ENCODE measurements at places on chromosomes 16 and 17. TPM values are rescaled to one million over a fixed set of nuclear protein-coding genes. Genes with fewer than 3 reads are reported as not detected.

The DEXI gene
- 36.2 TPM for total RNA-seq

The NPIPA1 gene
- 93.5 TPM for total RNA-seq

The ABI3 gene
- total RNA-seq: 4.4 TPM

The TSPOAP1 gene
- total RNA-seq: 4.4 TPM

DNA sequence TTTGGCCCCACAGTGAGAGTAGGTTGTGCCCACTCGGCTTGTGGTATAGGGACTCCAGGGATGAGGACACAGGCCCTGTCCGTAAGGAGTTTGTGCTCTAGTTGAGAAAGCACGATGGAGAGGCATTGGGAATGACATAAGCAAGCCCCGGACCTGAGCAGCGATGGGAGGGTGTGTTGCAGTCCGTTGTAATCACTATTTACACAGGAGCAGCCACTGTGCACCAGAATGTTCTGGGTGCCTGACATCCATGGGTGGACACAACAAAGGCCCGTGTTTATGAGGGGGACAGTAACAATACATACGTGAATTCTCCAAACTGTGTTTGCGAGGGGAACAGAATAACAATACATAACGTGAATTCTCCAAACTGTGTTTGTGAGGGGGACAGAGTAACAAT is 86.8 kb downstream of the NPIPB11 start:
- H3K27ac ChIP-seq: no peak overlapping the region
- H3K36me3 ChIP-seq: no peaks in the 10 kb centered on the region
- no peak for DNase-seq

DNA sequence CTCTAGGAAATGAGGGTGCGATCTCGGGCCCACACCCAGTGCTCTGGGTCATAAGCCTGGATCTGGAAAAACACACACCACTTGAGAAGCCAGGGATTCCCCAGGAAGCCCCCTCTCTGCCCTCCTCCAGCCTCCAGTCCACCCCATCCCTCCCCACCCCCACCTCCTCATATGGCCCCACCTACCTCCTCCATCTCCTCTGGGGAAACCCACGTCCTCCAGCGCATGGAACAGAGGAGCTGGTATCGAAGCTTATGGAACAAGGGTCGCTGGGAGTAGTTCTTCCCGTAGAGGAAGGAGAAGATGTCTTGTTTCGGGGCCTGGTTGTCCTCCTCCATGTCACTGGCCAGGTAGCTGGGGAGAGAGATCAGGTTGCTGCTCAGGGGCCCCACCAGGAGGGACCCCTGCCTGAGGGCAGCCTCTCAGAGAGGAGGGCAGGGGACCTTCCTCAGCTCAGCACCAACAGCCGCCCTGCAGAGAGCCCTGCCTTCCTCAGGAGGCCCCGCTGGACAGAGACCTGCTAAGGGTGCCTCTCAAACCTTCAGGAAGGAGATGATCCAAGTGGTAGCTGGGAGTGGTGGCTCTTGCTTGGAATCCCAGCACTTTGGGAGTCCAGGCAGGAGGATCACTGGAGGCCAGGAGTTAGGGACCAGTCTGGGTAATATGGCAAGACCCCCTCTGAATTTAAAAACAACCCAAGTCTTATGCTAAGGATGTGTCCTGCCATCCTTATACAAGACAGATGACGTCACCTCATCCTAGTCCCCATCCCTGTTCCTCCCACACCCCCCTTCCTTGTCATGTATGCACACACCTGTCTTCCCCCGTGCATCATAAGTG is 5.0 kb downstream of the SPDYE4 start:
- no peak overlapping the region for H3K27ac ChIP-seq
- no peaks in the 10 kb centered on the region for H3K36me3 ChIP-seq
- H3K27me3 ChIP-seq: peaks cover 5% of the 10 kb centered on the region

- peaks cover 9% of the 10 kb centered on the region for H3K27me3 ChIP-seq
- H3K4me3 ChIP-seq: peak overlapping the region; percentile 73
- peak overlapping the region; percentile 92 for H3K27ac ChIP-seq
- H3K4me1 ChIP-seq: peaks cover 41% of the 10 kb centered on the region
- no peaks in the 10 kb centered on the region for H3K36me3 ChIP-seq
Observed at GRCh38 chr17:6555331-6556120, 829 bp downstream of the PITPNM3 start.

GRCh38 chr17:6477831-6478383 is 33.7 kb downstream of the PIMREG start:
- H3K4me3 ChIP-seq: no peak overlapping the region
- no peaks in the 10 kb centered on the region for H3K27me3 ChIP-seq
- peaks cover 1% of the 10 kb centered on the region for H3K4me1 ChIP-seq
- no peaks in the 10 kb centered on the region for H3K36me3 ChIP-seq
- no peak overlapping the region for H3K27ac ChIP-seq
- DNase-seq: no peak

DNA sequence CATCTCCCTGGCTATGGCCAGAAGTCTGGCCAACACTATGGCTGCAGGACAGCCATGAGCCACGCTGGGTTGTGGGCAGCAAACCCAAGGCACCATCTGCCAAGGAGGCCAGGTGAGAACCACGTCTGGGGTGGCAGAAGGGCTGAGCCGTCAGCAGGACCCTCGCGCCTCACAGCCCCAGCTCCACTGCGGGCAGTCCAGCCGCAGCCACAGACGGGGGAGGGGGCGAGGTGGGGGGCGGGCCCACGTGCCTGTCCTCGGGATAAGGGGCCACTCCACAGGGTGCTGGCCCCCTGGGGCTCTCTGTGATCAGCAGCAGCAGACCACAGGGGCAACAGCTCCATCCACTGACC is 6.5 kb upstream of the BAIAP2 start:
- no peaks in the 10 kb centered on the region for H3K36me3 ChIP-seq
- H3K4me3 ChIP-seq: no peak overlapping the region
- peaks cover 44% of the 10 kb centered on the region for H3K4me1 ChIP-seq
- DNase-seq: no peak
- peaks cover 33% of the 10 kb centered on the region for H3K27me3 ChIP-seq

DNA sequence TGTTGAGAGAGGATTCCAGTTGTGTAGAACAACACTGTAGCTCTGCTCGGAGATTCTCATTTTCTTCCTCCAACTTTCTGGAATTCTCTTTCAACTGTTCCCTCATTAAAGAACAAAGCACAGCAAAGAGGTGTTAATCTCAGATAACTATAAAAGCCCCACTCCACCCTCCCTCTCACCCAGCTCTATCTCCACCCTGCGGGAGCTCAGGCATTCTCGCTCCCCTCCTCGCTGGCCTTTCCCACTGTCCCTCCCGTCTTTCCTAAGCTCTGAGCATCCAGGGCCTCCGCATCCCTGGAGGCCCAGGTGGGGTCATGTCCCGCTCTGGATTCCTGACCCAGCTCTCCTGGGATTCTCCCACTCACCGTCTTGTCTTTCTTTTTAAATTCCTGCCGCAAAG is 35.1 kb downstream of the DHX38 start:
- DNase-seq: no peak
- no peaks in the 10 kb centered on the region for H3K27me3 ChIP-seq
- H3K36me3 ChIP-seq: no peaks in the 10 kb centered on the region
- no peak overlapping the region for H3K27ac ChIP-seq

DNA sequence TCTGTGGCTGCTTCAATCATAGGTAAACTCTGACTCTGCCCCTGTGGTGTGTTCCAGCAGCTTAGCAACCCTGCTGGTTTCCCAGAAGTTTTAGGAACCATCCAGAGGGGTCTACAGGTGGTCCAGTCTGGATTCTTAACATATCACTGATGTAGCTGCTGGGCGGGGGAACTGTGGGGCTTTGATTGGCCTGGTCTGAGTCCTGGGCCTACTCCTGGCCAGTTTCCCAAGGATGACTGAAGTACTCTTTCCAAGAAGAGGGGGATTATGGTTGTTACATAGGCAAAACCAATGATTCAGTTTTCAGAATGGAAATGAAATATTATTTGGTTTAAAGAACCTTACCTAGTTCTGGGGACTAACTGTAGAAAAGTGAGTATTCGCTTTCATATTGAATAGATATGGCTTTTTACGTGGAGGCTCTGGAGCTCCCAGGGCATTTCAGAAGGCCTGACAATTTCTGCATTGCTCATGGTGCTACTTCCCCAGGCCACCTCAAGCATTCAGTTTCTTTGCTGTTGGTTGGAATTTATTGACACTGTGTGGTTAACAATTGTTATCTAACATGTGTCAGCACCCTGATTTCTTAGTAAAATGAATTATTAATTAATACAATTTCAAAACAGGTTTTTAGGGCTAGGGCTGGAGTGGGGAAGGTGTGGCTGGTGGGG is 38.4 kb downstream of the EPN2 start:
- H3K36me3 ChIP-seq: no peaks in the 10 kb centered on the region
- no peak for DNase-seq
- no peak overlapping the region for H3K27ac ChIP-seq
- H3K4me1 ChIP-seq: peaks cover 15% of the 10 kb centered on the region
- H3K27me3 ChIP-seq: no peaks in the 10 kb centered on the region

DNA sequence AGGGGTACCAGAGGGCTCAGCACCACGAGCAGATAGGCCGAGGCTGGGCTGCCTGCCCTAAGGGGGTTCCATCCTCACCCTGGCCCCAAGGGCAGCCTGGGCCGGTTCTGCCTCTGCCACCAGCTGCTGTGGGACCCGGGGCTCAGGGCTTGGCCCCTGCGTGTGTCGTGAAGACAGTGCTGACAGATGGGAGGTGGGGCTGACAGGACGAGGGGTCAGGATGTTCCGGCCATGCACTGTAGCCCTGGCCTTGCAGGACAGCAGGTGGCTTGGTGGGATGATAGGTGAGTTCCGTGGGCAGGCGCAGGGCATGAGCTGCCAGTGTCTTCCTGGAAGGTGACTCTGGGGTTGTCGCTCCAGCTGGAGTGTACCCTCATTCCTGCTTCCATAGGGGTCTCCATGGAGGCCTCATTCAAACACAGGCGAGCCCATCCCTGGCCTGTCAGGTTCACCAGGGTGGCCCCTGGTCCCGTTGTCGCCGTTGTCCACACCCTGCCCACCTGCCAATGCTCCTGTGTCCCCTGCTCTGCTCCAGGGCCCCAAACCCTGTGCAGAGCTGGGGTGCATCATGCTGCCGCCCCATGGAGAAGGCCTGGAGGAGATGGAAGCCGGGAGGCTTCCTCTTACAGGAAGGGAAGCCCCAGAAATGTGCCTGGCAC is 57.2 kb downstream of the WDR45B start:
- H3K27me3 ChIP-seq: no peaks in the 10 kb centered on the region
- DNase-seq: no peak
- peaks cover 18% of the 10 kb centered on the region for H3K4me1 ChIP-seq
- peaks cover 3% of the 10 kb centered on the region for H3K36me3 ChIP-seq
- H3K4me3 ChIP-seq: no peak overlapping the region

DNA sequence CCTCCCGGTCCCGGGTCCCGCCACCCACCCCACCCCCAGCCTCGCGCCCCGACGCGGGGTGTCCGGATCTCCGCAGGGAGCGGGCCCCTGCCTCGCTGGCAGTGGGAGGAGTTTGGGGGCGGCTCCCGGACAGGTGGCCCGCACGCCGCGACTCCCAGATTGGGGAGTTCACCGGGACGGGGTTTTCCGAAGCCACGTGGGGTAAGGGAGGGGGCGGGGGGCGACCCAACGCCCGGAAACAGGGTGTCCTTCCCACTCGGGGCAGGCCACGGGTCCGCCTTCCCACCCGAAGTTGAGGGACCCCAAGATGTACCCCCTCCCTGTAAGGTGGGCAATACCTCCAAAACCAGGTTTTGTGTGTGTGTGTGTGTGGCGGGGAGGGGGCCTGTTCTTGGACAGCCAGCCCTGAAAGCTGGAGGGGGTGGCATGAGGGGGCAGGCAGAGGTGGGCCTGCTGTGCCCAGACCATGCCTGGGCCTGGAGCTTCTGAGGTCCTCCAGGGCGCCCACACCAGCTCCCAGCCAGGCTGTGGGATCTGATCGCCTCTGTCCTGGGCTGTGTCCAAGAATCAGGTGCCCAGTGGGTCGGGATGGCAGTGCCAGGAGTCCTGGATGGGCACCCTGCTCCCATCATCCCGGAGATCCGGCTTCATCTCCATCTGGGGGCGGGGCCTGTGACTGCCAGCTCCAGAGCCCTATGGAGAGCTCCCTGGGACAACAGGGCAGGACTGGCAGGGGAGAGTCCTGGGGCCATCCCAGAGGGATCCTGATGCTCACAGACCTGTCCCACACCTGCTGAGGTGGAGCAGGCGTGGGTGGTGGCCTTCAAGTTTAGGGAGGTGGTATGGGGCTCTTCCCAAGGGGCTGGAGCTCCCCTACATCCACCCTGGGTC is 767 bp downstream of the SYNGR2 start:
- peak overlapping the region; percentile 96 for H3K4me3 ChIP-seq
- H3K36me3 ChIP-seq: no peaks in the 10 kb centered on the region
- H3K4me1 ChIP-seq: peaks cover 61% of the 10 kb centered on the region
- H3K27me3 ChIP-seq: no peaks in the 10 kb centered on the region
- DNase-seq: peak; percentile 85

- H3K27me3 ChIP-seq: no peaks in the 10 kb centered on the region
- H3K27ac ChIP-seq: no peak overlapping the region
- H3K36me3 ChIP-seq: no peaks in the 10 kb centered on the region
- no peak overlapping the region for H3K4me3 ChIP-seq
Observed at GRCh38 chr17:82019690-82020571, 2.7 kb downstream of the CENPX start.

- H3K4me1 ChIP-seq: no peaks in the 10 kb centered on the region
- no peak overlapping the region for H3K27ac ChIP-seq
- H3K27me3 ChIP-seq: no peaks in the 10 kb centered on the region
Observed at GRCh38 chr17:19017804-19018599, 13.4 kb upstream of the FAM83G start.

GRCh38 chr16:29744541-29745101 is 1.2 kb downstream of the C16orf54 start:
- H3K4me1 ChIP-seq: peaks cover 6% of the 10 kb centered on the region
- no peaks in the 10 kb centered on the region for H3K36me3 ChIP-seq
- DNase-seq: no peak
- peak overlapping the region; percentile 66 for H3K27ac ChIP-seq
- H3K27me3 ChIP-seq: no peaks in the 10 kb centered on the region
